T follicular helper cell (primary cell): ENCODE measurements at places on chromosomes 3 and 15.

GRCh38 chr3:5304789-5305683 is 117.5 kb downstream of the EDEM1 start:
- no peak for DNase-seq

- DNase-seq = no peak
Measured at GRCh38 chr15:65952391-65953053, 83.2 kb downstream of the RAB11A start.

GRCh38 chr3:1552831-1553230 is 460.0 kb downstream of the CNTN6 start:
- DNase-seq = no peak

DNA sequence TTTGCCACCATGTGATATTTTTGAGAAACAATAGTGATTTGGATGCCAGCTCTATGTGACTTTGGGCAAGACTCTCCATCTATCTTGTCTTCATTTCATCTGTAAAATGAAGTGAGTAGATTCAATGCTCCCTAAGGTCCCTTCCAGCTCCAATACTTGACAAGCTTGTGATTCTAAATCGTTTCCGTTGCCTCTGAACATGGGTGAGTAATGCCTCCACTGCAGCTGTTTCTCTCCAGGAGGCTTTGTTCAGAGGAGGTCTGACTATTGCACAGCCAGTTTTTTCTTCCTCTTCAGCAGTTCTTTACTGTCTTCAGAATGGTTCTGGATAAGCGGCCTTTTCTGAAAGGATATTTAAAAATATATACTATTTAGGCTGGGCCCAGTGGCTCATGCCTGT is 14.8 kb upstream of the TMOD3 start:
- no peak for DNase-seq

DNA sequence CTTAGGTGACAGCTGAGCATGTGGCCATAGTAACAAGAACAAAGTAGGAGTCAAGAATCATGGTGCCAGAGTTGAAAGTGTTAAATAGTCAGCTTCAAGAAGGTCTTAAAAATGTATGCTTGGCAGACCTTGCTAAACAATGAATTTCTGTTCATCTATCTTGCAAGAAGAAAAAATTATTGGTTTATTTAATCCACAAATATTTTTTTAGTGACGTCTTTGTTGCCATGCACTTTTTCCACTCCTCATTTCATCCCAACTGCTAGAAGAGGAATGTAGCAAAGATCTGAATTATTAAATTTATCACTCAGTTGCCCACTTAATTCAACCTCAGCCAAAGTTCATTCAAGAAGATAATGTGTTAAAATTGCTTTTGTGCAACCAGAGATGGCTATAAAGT is 3.2 kb upstream of the SLC4A7 start:
- DNase-seq = no peak

GRCh38 chr15:45715528-45715927 is 80.7 kb downstream of the SQOR start:
- no peak for DNase-seq

DNA sequence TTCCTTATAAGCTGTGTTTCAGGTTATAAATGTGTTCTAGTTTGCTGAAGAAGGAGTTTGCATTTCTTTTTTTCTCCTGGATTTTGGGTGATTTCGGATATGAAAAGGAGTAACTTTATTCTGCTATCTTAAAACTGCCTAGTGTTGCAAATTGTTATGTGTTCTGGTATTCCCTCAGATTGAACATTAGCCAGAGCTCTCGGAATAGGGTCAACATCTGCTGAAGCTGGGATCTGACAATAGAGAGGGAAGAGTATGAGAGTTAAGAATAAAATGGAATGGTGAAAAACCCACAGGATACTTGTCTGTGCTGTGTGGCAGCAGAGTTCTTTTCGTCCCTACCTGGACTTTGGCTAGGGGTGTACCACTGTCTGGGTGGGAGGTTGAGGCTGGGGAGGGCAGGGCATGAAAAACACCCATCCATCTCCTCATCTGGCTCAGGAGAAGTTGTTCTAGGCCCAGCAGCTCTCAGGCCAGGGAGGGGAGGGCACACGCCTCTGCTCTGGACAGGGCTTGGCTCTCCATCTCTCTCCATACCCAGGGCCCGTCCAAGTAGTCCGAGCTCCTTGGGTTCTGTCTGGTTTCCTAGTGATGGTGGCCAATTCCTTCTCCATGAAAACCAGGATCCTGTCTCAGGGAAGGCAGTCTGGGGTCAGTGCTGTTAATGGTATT is 13.2 kb downstream of the SPSB4 start:
- no peak for DNase-seq

DNA sequence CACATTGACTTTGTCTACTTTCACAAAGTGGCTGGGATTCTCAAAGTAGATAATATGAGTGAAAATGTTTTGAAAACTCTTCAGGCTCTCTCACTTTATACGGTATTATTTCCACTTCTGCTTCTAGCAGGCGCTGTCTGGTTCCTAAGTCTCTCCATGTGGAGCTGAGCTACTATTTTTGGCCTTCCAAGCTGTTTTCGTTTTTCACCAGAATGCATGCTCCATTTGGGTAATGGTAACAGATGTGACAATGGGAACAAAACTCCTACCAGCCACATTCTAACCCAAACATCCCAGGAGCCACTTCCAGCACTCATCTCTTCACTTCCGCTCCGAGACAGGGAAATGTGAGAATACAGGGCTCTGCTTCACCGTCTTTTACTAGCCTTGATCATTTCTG is 586.7 kb downstream of the NTRK3 start:
- DNase-seq = no peak
